ENCODE measurements at places on chromosomes 4 and X.
A peak's percentile ranks its signal among the peaks of the same experiment; 100 is the strongest.

GRCh38 chrX:81414630-81415029, 212.7 kb downstream of the SH3BGRL start:
- DNase-seq: no peak

- DNase-seq: no peak
Observed at GRCh38 chr4:6710996-6711395, 1.3 kb upstream of the MRFAP1L1 start.

- no peak for DNase-seq
Observed at GRCh38 chrX:52979568-52979967, 21.2 kb upstream of the FAM156A start.

DNA sequence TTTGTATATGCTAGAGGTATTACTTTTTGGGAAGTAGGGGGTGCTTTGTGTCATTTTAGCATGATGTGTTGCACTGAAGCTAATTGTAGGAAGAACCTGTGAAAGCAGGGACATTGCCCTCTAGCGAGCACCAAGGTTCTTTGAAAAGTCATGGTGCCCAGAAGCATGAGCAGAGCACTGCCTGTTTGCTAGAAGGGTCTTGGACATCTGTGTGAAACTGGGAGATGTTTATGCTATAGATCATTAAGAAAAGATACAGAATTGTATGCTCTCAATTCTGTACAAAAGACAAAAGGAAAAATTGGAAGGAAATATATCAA, 14.7 kb downstream of the GRPR start:
- no peak for DNase-seq

- no peak for DNase-seq
Observed at GRCh38 chr4:148015058-148015457, 283.2 kb downstream of the ARHGAP10 start.

GRCh38 chrX:136162827-136163570, 15.7 kb downstream of the FHL1 start:
- DNase-seq: peak; percentile 36
